Esophagus mucosa (tissue), 1 donor: ENCODE measurements at places on chromosomes 16 and 17. TPM values are rescaled to one million over a fixed set of nuclear protein-coding genes. Genes with fewer than 3 reads are reported as not detected.

CCL14 gene
- total RNA-seq: 10.4 TPM

KRTAP4-4 gene
- total RNA-seq: not detected

SLC5A2 gene
- 0.12 TPM for total RNA-seq

QPRT gene
- 0.60 TPM for total RNA-seq

SLC5A11 gene
- total RNA-seq: not detected

RBFOX1 gene
- total RNA-seq: not detected

CBX8 gene
- total RNA-seq: 3.8 TPM

APRT gene
- total RNA-seq: 207 TPM

C17orf107 gene
- total RNA-seq: 1.3 TPM

SOX8 gene
- total RNA-seq: 0.16 TPM

STH gene
- total RNA-seq: not detected

CLEC18B gene
- total RNA-seq: 2.8 TPM

ODAD4 gene
- total RNA-seq: not detected

KRT40 gene
- not detected for total RNA-seq

HAP1 gene
- 1.4 TPM for total RNA-seq

TNFSF12 gene
- total RNA-seq: 2.7 TPM

EPN3 gene
- total RNA-seq: 38.5 TPM

RAB11FIP4 gene
- 10.3 TPM for total RNA-seq

IGF2BP1 gene
- total RNA-seq: not detected
